CMK (cell line): ENCODE measurements at places on chromosomes 1 and 21.

GRCh38 chr1:55309053-55309452 lies 93.9 kb upstream of the USP24 start:
- no peak for DNase-seq

DNA sequence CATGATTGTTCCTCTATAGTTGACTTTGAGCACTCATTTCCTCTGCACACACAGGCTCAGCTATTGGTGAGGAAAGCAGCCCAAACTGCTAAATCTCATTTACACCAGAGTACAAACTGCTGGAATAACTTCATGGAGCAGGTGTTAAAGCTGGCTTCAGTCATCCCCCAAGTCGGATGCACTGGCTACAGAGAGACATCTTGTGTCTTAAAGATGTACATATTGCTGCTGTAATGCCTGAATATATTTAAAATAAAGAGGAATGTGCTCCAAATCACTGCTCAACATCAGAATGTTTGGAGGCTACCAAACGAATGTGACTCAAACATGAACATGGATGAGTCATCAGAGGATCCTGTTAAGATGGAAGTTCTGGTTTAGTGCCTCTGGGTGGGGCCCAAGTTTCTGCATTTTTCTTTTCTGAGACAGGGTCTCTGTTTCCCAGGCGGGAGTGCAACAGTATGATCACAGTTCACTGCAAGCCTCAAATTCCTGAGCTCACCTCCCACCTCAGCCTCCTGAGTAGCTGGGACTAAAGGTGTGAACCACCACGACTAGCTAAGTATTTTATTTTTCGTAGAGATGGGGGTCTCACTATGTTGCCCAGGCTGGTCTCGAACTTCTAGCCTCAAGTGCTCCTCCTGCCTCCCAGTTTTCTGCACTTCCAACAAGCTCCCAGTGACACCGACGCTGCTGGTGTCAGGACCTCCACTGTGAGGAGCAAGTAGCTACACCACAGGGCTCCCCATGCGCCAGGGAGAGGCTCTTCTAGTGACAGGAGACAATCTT lies 79.0 kb upstream of the KRTAP19-8 start:
- DNase-seq = no peak

DNA sequence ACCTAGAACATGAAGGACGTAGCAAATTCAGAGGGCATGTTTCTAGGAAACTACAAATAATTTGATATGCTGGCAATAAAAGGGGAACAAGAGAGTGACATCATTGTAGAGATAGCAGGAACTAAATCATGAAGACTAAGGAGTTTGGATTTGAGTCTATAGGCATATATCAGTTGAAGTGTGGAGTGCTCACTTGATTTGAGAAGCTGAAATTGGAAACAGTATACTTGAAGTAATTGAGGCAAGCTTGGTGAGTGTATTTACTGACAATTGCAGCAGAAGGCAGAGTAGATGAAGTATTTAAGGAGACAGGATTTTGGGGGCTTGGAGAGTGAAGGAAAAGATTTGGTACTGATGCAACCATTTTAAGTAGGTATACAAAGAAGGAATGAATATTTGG lies 6.4 kb upstream of the TMCO2 start:
- no peak for DNase-seq

- DNase-seq = no peak
These were observed 112.6 kb downstream of the LRIG2 start for GRCh38 chr1:113185463-113186104.

- DNase-seq = no peak
These were observed 61.3 kb downstream of the CDK18 start for GRCh38 chr1:205565799-205566198.

- DNase-seq = peak; percentile 34
These were observed 3.0 kb upstream of the MPL start for GRCh38 chr1:43334453-43335205.

GRCh38 chr1:109901524-109902145 lies 9.0 kb upstream of the CSF1 start:
- no peak for DNase-seq

DNA sequence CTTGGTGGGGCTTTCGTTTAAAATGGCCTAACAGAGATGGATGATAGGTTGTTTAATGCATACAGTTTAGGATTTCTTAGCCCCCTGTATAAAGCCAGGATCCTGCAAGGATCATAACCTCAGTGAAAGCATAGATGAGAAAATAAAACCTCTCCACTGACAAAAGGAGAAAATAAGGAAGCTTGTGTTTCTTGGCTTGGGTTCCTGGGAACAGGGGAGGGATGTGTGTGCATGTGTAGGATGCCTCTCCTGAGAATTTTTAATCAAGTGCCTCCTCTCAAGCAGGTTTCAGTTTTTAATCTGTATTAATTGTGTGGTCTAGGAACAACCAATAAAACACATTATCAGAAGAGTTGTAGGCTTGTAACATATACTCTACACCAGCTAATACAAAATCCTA lies 26.1 kb downstream of the PRKACB start:
- DNase-seq = no peak

GRCh38 chr1:27520651-27521050 lies 30.7 kb upstream of the WASF2 start:
- no peak for DNase-seq

DNA sequence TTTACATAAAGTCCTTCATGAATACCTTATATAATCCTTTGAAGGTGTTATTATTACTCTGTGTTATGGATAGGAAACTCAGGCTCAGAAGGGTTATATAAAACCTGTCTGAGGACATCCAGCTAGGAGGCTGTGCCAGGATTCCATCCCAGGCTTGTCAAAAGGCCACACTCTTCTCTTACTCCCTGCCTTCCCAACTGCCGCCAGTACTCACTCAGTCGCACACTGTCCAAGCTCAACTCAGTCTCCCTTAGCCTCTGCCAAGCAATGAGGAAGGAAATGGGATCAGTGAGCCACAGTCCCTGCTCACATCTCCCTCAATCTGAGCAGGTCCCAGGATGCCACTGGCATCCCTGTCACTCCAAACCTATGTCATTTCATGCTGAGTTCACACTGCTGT lies 94.4 kb downstream of the NAV1 start:
- DNase-seq = no peak

- DNase-seq = no peak
These were observed 631 bp upstream of the KRTAP10-9 start for GRCh38 chr21:44626262-44626661.

DNA sequence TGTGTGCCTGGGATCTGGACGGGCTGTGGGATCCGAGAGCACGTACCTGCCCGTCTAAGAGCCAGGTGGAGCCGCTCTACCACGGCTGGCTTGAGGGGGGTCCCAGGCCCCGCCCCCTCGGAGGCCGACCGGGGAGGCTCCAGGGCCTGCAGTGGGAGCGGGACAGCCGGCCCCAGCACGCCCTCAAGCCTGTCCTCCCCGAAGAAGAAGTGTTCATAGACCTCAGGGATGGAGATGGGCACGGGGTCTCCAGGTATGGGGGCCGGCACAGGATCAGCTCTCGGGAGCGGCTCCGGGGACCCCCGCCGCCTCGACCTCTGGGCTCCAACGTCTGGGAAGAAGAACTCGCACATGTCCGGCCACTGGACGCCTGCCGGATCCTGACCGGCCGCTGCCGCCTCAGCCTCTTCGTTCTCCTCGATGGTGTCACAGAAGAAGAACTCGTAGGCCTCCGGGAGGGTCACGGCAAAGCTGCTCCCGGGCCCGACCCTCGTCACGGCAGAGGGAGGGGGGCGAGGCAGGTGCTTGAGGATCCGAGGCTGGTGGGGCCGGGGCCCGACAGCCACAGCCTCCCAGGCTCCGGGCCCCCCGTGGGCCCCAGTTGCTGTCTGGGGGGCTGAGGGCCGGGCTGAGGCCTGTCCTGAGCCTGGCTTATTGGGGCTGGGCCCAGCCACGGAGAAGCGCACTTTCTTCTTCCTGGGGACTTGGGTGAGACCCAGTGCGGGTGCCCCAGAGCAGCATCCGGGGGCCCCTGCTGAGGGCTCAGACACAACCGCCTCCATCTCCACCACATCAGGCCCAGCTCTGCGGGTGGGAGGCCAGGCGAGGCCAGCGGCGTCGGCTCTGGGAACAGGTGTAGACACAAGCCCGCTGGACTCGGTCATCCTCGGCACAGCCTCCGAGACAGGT lies 2.8 kb downstream of the PERM1 start:
- no peak for DNase-seq

- DNase-seq = no peak
These were observed 413.4 kb upstream of the BEND5 start for GRCh38 chr1:49190138-49190537.

DNA sequence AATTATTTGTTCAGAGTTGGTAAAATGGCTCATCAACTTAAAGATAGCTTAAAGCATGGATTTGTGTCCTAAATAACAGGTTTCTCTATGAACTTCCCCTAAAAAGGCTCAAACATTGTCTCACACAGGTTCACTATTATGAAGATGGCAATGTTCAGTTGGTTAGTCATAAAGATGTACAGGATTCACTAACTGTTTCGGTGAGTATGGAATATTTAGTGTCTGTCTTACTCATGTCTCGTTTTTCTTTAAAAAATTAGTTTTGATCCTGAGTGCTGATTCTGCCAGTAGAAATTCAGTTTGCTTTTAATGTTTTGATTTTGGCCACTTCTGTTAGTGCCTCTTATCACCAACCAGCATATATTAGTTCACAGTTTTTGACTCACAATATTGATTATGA lies 7.5 kb upstream of the MOV10 start:
- no peak for DNase-seq

- DNase-seq = no peak
These were observed 1.4 kb downstream of the C1orf94 start for GRCh38 chr1:34178072-34178471.

DNA sequence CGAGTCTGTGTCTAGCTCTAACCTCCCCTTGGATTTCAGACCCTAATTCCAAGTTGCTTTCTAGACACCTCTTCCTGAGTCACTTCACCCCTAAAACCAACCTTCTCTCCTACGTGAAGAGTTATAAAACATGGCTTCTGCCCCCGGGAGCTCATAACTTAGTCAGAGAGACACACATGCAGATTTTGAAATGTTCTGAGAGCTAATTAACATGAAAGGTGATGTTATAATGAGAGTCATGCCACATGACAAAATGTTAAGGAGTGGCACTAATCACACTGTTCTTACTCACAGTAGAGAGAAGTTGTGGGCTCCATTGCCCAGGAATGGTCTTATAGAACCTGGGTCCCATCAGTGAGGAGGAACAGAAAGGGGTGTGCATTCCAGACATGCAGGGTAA lies 117.1 kb downstream of the LRIG2 start:
- DNase-seq = no peak

- no peak for DNase-seq
These were observed 1153.1 kb upstream of the B3GALT2 start for GRCh38 chr1:194339471-194339870.

- no peak for DNase-seq
These were observed 51.3 kb upstream of the GFI1 start for GRCh38 chr1:92538048-92538412.

- no peak for DNase-seq
These were observed 34.0 kb upstream of the DPT start for GRCh38 chr1:168763031-168763430.
